ENCODE measurements at places on chromosomes 1 and 21. TPM values are rescaled to one million over a fixed set of nuclear protein-coding genes. Genes with fewer than 3 reads are reported as not detected.

DNA sequence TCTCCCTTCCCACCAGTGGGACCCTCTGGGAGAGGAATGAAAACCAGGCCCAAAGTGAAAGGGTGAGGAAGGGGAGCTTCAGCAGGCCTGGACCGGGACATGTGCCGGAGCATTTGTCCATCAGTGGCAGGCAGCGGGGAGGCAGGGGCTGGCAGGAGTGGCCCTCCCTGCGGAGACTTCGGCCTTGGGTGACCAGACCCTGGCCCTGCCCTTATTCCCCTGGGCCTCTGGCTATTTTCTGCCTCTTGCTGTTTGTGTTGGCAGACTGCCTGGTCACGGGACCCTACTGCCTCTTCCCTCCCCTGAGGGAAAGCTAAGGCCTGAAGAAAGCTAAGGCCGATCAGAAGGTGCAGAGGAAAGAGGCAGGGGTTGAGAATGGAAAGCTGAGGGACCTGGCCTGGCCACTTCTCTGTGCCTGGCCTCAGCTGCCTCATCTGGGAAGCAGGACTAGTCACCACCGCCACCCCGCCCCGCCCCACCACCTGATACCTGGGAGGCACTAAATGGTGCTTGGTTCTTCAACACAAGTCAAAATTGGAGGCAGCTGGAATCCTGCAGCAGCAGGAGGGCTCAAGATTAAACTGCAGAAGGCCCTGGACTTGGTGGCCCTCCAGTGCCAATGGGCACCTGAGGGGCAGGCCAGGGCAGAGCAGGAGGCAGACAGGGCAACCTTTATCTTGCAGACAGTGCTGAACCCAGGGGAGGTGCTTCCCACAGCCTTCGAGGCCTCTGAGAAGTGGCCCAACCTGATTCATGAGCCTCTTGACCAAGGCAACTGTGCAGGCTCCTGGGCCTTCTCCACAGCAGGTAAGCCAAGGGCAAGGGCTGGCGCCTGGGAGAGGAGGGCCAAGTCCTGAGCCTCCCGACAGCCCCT, 7.9 kb downstream of the TINAGL1 start:
- peak; percentile 77 for DNase-seq

DNA sequence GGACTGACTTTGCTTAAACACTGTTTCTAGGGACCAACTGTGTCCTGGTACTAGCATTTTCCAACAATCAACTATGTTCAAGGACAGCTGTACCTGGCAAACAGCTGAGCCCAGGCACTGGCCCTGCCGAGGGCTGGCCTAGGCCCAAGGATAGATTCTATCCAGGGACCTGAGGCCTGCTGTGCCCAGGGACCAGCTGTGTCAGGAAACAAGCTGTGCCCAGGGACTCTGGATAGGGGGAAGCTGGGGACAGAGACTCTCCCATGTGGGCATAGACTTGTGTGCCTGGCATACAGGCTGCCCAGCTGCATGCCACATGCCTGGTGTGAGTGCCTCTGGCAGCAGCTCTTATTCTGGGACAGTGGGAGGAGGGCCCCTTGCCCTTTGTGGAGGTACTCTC, 38.1 kb upstream of the POU3F1 start:
- DNase-seq = no peak

DNA sequence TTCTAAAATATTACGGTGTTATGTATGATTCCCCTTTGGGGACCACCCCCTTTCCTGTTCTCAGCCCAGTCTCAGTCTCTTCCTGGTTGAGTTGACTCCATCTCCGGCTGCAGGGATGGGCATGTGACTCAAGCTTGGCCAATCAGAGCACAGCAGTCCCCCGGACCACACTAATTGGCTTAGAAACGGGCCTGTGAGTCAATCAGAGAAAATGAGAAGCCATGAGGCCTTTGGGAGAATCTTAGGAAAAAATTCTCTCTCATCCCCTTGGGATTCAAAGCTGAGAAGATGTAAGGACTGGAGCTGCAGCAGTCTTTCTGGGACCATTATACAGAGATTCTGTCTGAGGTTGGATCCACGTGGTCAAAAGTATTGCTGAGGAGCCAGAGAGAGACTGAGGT, 10.7 kb upstream of the FHAD1 start:
- DNase-seq = no peak

GRCh38 chr1:203448521-203449061, 27.0 kb upstream of the PRELP start:
- DNase-seq = no peak

GRCh38 chr21:44496564-44497550, 41.5 kb downstream of the LRRC3 start:
- no peak for DNase-seq

DNA sequence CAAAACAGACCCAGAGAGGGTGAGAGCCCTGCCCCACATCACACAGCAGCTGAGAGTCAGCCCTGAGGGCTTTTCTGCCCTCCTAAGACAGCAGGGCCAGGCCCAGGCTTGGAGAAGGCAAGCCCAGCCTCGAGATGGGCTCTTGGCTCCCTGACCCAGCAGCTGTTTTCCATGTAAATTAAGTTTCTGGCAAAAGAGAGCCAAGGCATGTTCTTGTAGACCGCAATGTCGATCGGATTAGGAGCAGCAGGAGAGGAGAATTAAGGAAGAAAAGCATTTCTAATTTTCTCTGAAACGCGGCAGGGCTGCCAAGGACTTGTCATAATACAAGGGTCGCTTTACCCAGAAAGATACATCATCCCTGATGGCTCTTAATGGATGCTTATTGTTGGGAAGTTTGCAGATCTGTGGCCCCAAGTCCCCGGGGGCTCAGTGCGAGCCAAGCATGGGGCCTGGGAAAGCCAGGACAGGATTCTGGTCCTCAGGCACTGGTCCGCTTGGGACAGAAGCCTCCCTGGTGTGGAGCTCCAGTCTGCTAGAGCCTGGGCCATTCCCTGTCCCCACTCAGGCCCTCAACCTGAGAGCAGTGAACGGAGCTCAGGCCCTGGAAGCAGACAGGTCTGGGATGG, 62.8 kb downstream of the DMRTB1 start:
- DNase-seq = no peak

GRCh38 chr1:21613072-21613867, 55.9 kb downstream of the RAP1GAP start:
- DNase-seq = no peak

GRCh38 chr1:86466986-86467385, 1.7 kb upstream of the CLCA1 start:
- DNase-seq = peak; percentile 19

- DNase-seq = peak; percentile 54
Measured at GRCh38 chr1:158075078-158075477, 81.6 kb downstream of the KIRREL1 start.

DNA sequence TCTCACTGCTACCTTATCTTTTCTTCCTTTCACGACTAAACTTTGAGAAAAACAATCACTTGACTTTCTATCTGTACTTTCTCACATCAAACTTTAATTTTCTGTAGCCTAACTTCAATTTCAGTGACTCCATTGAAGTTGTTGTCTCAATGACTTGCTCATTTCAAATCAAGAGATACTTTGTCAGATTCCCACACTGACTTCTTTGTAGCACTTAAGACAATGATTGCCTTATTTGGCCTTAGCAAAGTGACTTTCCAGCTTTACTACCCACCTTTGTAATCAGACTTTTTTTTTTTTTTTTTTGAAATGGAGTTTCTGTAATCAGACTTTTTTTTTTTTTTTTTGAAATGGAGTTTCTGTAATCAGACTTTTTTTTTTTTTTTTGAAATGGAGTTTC, 37.0 kb downstream of the AGO4 start:
- no peak for DNase-seq

GRCh38 chr1:70085521-70085920, 119.9 kb downstream of the LRRC40 start:
- DNase-seq = no peak

DNA sequence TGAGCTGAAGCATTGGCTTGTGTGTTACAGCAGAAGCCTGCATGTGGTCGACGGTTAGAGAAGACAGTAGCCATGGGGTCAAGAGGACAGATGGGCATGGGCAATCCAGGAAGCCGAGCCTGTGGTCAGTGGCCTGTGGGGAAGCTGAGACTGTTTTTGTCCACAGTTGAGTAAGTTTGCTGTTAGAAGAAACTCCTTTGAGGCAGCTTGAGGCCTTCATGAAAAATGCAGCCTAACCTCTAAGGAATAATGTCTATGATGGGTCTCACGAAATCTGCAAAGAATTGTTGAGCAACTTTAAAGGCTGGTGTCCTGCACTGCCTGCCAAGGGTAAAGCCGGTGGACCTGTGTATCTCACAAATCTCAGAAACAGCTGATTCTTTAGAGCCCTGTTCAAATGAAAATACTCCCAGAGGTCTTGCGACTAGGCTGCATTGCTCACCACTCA, 322.4 kb downstream of the SETD4 start:
- DNase-seq = peak; percentile 93

DNA sequence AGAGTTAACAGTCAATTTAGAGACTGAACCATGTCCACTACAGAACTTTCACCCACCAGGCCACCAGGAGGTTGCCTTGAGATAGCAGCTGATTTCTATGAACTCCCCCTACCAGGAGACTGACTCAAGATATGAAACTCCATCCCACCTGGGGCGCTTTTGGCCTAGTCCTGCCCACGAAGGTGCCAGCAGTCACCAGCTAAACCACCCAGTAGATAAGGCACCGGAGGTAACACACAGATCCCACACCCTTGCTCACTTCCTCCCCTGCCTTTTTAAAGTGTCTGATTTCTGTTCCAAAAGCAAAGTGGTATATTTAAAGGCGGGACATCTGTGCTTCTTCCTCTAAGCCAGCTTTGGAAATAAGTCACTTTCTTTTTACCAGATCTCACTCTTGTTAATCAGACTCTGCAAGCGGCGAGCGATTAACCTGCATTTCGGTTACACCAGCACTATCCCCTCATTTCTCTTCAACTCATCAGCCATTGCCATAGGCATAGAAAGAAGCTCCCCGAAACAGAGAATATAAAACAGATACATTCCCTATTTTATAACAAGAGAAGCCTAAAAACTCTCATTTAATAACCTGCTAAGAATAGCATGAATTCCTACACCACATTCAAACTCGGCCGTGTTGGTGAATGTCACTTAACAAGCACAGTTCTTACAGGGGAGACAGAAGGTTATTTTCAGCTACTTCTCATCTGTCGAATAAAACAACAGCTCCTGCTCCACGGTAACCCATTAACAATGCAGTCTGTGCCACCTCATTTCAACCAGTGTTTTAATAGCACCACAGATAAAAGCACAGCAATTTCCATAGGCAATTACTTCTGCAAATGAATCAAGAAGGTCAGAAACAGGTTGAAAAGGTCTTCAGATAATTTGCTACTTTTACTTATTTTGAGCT, 318.1 kb downstream of the KCNH1 start:
- peak; percentile 64 for DNase-seq

- DNase-seq = peak; percentile 29
Measured at GRCh38 chr1:9291914-9292360, 757 bp upstream of the SPSB1 start.

DNA sequence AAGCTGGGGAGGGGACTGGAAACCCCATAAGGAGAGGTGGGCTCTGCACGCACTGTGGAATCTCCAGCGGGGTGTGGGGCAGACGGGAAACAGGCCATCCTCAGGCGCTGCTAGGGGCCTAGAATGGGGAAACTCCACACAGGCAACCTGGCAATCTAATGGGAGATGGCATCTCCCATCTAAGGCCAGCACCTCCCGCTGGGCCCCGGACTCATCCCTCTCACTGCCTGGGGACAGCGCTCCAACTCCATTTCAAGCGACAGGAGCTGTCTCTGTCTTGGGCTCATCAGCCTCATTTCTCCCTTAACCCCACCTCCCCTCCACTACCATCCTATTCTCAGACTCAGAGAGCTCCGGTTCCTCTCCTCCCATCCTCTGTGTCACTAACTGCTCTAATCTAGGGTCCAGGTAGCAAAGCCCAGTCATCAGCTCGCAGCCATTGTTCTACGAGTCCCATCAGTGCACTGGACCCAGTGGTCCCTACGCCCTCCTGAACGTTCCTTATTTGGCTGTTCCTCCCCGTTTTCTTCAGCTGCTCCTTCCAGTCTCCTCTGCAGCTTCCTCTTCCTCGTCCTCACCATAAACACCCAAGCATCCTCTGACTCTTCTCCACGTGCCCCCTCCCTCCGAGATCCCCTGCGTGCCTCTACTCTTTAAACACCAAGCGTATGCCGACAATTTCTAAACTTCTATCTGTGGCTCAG, 93.4 kb upstream of the CASZ1 start:
- no peak for DNase-seq

DNA sequence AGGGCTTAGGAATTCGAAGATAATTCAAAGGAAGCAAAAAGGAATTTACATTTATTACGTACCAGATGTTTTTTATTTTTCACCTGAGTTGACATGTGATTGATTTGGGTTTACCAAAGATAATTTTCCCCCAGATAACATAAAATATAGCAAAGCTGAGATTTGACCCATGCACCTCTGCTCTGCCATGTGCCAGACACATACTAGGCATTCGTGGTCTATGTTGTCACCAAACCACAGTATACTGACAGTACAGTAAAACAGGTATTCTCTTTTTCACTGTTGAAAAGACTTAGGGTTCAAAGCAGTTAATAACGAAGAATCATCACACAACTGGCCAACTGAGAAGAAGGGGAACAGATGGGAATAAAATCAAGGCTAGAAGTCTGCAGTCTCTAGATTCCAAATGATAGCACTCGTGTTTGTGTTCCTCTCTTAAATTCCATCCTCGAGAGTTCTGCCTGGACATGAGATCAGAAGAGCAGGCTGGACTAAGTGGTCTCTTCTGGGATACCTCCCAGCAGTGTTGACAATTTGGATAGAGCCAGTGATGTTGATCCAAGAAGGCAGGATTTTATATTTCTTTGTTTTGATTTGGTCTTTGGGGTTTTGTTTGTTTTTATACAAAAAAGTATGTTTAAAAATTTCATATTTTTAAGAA, 85.3 kb upstream of the RAVER2 start:
- DNase-seq = no peak

DNA sequence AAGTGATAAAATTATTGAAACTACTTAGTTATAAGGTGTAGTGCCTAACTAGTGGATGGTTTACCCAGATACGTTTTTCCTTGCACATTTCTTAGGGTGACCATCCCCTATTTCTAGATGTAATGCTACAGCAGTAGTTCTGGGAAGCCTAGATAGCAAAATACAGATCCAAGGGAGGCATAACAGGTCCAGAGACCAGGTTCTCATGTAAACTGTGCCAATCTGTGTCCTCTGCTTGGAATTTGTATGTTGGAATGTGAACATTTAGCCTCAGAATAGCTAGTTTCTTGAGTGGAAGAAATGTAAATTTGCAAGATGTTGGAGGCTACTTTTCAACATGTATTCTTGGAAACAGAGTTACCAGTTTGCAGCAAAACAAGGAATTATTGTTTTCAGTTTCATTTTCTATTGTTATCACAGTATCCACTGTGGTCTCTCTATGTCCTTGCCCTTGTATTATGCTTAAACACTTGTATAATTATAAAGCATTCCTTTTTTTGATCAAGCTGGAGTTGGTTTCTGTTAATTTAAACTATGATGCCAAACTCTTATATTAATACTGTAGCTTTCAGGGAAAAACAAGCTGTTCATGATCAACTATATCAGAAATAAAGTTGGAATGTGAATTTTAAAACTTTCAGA, 102.0 kb upstream of the BRINP3 start:
- peak; percentile 0 for DNase-seq

- no peak for DNase-seq
Measured at GRCh38 chr21:29233611-29234540, 64.8 kb upstream of the BACH1 start.

GRCh38 chr1:111888740-111889376, 100.6 kb downstream of the KCND3 start:
- DNase-seq = no peak

Gene ADAM30
- total RNA-seq = not detected

Gene ELF3
- 277 TPM for total RNA-seq

Gene P3R3URF
- total RNA-seq = not detected

Gene CDCA8
- 1.3 TPM for total RNA-seq

Gene OR14A2
- total RNA-seq = not detected

Gene UBE2Q1
- total RNA-seq = 19.1 TPM

Gene ARHGEF10L
- 51.2 TPM for total RNA-seq
